ENCODE measurements at places on chromosomes 16 and 17.

GRCh38 chr16:51697454-51697853 lies 546.4 kb upstream of the SALL1 start:
- no peak for DNase-seq

DNA sequence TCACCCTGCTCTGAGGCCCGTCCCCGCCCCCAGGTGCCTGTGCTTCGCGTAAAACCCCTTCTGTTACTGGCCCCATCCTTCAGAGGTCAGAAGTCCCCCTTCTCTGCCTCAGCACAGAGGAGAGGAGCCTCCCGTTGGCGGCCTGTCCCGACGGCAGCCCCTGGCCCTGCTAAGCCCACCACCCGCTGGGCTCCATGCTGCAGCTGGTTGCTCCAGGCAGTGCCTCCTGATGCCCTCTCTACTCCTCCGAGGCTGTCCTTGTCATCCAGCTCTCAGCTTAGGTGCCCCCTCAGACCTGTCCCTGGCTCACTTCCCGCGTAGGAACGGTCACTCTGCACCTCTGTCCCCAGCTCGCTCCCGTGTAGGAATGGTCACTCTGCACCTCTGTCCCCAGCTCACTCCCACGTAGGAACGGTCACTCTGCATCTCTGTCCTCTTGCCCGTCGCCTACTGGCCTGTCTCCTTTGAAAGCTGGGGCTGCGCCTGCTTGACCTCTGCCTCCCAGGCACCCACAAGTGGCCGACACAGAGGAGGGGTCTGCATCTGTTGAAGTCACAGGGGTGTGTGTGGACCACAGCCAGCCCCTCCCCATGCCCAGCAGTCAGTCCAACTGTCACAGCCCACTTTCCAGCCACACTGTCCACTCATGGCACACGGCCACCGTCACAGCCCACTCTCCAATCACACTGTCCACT lies 31.7 kb upstream of the ZC3H18 start:
- DNase-seq: no peak

DNA sequence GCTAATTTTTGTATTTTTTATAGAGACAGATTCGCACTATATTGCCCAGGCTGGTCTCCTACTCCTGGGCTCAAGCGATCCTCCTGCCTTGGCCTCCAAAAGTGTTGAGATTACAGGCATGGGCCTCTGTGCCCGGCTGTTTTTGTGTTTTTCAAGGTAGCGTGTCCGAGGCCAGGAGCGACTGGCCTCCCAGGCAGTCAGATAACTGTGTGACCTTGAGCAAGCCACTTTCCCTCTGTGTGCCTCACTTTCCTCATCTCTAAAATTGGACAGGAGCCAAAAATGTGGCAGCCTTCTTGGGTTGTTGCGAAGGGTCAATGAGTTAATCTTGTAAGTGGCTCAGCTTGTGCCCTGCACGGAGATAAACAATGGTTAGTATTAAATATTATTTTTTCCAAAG lies 2.4 kb downstream of the ABCC1 start:
- no peak for DNase-seq

- peak; percentile 83 for DNase-seq
Observed at GRCh38 chr16:81035398-81035974, at the start of gene ATMIN. ATMIN (plus strand) TSS chr16:81035842; CDS start chr16:81035871, 29 bp downstream.

- DNase-seq: no peak
Observed at GRCh38 chr17:22512997-22513538, 820.7 kb downstream of the KCNJ18 start.

GRCh38 chr17:80263253-80264204 lies 2.9 kb downstream of the RNF213 start:
- DNase-seq: peak; percentile 88

GRCh38 chr17:59487161-59487873 lies 78.1 kb upstream of the DHX40 start:
- DNase-seq: no peak
